ENCODE measurements at places on chromosomes 3 and 15.

DNA sequence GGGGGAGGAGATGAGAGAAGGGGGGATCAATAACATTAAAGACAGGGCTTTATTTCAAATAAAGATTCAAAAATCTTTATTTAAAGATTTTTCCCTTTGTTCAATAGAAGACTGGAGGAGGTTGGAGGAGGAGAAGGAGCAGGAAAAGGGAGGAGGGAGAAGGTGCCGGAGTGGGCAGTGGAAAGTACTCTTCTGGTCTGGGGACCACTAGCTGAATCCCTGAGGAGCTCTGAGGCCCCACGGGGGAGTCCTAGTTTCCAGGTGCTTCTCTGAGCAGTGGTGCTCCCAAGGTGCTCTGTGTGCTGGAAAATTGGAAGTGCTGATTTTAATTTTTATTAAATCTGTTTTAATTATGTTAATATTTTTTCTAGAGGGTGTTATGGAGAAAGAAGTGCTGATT lies 19.4 kb upstream of the SEMA4B start:
- no peak for DNase-seq

GRCh38 chr15:98529205-98530145 lies 118.9 kb upstream of the IGF1R start:
- peak; percentile 48 for DNase-seq

- no peak for DNase-seq
Observed at GRCh38 chr15:63185206-63185605, 4.2 kb upstream of the RAB8B start.

DNA sequence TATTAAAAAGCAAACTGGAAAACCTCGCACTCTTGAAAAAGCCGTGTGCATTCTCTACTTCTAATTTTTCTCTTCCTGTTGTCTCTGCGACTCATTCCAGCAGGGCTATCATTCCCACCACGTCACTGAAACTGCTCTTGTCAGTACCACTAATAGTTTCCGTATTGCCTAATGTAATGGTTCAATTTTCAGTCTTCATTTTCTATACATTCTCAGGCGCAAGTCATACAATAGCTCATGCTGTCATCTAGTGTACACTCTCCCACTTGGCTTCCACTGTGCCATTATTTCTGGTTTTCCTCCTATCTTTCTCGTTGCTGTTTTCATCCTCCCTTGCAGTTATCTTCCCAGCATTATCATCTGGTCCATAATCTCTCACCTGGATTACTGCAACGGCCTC lies 160.2 kb downstream of the SPATA16 start:
- DNase-seq, result no peak

DNA sequence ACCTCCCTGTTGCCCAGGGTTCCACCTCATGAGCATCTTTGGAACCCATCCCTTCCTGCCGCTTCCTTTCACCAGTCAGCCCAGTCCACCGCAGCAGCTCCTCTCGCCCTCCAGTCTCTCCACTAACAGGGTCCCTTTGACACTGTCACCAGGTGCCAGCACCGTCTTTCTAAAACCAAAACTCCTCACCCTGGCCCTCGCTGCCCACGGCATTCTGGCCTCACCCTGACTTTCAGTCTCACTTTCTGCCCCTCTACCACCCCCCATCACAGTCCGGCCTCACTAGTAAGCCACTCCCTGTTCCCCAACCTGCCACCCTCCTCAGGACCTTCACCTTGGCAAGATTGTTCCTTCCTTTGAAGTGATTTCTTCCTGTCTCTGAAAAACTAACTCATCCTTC lies 4.2 kb downstream of the PPCDC start:
- DNase-seq, result no peak

GRCh38 chr15:39095218-39095879 lies 485.5 kb upstream of the THBS1 start:
- DNase-seq, result no peak

DNA sequence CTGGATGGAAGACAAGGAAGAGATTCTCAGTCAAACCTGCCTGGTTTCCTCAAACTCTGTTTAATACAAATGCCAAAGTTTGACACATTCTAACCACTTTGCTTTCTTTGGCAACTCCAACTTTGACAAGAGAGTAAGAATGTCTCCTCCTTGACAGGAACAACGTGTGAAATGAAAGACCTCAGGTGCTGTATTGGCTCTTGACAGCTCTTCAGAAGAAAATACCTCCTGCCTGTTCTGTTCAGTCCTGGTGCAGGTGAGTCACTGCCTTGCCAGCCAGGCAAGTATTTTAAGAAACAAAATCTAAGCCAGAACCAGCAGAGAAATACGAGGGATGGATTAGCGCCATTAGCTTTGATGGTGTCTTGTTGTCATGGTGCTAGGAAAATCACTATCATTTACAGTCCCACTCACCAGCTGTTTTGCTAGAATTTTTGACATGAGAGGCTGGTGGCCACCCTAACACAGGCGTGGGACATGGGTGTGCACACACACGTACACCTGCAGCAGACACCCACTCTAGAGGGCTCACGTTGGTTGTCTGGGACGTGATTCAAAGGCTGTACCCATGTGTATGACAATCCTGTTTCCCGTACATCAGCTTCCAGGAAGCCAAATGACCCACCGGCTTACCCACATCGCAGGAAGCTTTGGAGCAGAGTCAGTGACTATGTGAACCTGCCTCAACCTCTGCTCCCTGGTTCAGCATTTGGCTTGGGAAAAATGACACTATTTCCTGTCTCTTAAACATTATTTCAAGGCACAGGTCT lies 60.4 kb downstream of the CCNL1 start:
- peak; percentile 58 for DNase-seq
